ENCODE measurements at places on chromosomes 4 and X.

GRCh38 chr4:24471486-24472160 lies 112.7 kb downstream of the DHX15 start:
- DNase-seq: no peak

- DNase-seq: peak; percentile 67
Observed at GRCh38 chr4:120156120-120156718, 89.6 kb upstream of the MAD2L1 start.

GRCh38 chrX:135484641-135485289 lies 35.7 kb upstream of the INTS6L start:
- peak; percentile 56 for DNase-seq

GRCh38 chr4:88761861-88762523 lies 64.4 kb upstream of the NAP1L5 start:
- no peak for DNase-seq

GRCh38 chr4:185536411-185536709 lies 1.1 kb upstream of the PDLIM3 start:
- DNase-seq: no peak

DNA sequence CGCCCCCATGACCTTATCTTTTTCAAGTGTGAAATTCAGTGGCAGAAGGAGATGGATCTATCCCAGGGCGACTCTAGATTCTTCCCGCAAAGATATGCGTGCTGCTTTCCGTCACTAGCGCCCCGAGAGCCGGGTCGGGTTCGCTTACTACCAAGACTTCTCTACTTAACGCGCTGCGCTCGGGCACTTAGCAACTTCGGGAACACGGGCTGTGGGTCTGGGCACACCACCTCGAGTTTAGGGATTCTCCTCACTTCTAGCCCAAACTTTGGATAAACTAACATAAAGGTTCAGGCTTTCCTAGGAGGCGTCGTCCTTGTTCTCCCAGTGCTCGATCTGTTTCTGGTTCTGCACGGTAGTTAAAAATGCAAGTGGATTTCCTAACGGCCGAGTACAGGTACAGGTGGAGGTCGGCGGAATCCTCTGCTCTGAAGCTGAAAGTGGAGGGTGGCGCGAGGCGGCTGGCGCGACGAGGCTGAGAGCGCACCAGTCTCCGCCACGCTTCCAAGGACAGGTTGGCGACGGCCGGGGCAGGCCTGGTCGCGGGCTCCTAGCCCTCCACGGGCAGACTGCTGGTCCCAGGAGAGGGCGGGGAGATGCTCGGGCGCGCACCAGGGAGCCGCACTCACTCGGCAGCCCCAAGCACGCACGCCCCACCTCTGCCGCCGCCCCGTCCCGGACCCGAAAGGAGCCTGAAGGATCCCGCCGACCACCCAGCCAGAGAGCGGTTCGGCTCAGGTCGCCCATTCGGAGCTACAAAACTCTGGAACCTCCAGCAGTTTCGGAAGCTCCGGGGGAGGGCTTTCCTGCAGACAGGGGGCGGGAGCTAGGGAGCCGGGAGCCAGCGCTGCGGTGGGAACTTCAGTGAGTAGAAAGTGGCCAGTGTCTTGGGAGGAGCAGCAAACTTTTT lies 100.8 kb upstream of the TENM3 start:
- DNase-seq: no peak

- DNase-seq: peak; percentile 45
Observed at GRCh38 chr4:140851032-140851636, 94.9 kb upstream of the TBC1D9 start.

GRCh38 chr4:73152893-73153292 lies 83.4 kb upstream of the COX18 start:
- no peak for DNase-seq

GRCh38 chr4:138088449-138089208 lies 153.5 kb downstream of the SLC7A11 start:
- no peak for DNase-seq

DNA sequence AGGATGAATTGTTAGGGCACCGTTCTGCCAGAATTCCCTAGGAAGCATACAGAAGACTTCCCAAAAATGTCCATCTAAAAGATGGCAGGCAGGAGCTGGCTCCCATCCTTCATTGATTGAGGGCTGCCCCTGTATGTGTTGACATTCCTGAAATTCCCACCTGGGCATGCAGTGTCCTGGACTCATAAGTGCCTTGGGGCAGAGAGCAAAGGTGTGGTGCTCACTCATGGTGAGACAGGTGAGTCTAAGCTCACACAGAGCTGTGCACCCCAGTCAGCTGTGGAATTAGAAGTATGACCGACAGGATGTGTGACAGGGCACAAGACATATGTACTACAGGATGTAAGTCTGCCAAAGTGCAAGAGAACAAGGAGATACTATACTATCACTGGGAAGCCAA lies 271.9 kb downstream of the MID1IP1 start:
- no peak for DNase-seq

GRCh38 chr4:169582706-169583105 lies 29.7 kb downstream of the NEK1 start:
- no peak for DNase-seq

- no peak for DNase-seq
Observed at GRCh38 chr4:152885185-152885584, 50.9 kb upstream of the FHDC1 start.

- no peak for DNase-seq
Observed at GRCh38 chrX:13868591-13868990, 51.7 kb upstream of the GPM6B start.

GRCh38 chrX:11908371-11908770 lies 150.3 kb downstream of the MSL3 start:
- DNase-seq: peak; percentile 31

- DNase-seq: no peak
Observed at GRCh38 chr4:144580430-144580829, 65.5 kb upstream of the HHIP start.

DNA sequence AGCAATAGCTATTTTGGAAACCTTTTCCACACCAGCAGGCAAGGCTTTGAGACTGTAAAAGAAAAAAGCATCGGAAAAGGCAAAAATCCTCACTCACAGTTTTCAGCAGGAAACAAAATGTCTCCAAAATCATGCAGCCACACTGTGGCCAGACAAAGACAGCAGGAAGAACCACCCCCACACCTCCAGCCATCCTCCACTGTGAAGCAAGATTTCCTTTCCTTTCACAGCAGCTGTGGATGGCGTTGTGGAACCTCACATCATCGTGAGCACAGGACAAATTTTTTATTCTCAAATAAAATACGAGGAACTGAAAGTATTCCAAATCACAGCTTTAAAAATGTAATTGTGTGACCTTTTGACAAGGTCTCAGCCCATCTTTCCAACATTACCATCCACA lies 351.7 kb upstream of the NOCT start:
- DNase-seq: no peak

DNA sequence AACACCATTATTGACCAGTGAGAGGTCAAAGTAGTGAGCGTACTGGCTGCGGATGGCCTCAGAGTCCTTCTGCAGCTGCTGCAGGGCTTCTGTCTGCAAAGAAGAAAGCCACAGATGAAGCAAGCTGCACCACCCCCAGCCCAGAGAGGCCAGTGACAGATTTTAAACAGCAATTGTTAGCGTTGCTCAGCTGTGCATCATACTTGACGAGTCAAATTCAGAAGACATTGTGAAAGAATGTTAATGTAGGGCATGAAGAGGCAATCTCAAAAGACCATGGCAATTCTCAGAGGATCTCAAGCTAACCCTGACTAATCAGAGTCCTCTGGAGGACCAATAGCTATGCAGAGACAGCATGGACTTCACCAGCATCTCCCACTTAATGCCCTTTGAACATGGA lies 16.6 kb downstream of the DKC1 start:
- DNase-seq: no peak

GRCh38 chrX:39451046-39451445 lies 646.7 kb downstream of the BCOR start:
- no peak for DNase-seq

- no peak for DNase-seq
Observed at GRCh38 chrX:46957297-46957696, 45.1 kb downstream of the JADE3 start.

GRCh38 chr4:156805696-156806095 lies 165.9 kb downstream of the PDGFC start:
- DNase-seq: no peak

GRCh38 chr4:82739287-82740190 lies 59.1 kb downstream of the SCD5 start:
- DNase-seq: peak; percentile 50

DNA sequence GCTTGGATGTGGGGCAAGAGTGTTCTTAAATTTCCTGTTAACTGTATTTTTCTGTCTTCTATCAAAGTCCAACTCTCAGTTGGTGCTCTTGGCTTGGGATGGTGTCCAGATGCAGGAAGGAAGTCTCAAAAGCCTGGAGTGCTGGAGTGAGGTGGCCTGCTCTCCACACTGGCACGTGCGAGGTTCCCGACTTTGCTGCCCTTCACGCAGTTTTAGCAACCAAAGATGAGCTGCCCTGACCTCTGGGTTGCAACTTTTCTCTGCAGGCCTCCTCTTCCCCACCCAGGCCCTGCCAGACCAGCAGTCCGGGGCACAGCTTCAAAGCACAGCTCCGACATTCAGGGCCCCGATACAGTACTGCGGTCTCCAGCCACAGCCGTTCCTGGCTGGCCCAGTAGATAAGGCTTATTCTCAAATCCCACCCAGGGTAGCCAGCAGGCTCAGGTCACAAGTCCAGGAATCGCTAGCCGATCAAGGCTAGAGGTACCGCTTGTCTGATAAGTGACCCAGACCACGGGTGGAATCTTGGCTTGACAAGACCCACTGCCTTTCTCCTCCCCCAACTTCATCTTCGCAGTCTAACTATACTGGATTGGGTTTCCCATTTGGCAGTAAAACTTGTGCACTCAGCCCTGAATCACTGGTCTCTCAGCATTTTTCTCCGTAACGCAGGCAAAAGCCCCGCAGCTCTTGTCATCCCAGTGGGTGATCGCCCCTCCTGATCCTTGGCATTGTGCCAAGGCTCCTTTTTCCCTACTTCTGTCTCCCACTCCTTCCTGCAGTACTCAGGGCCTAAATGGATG lies 21.8 kb upstream of the JADE1 start:
- no peak for DNase-seq

DNA sequence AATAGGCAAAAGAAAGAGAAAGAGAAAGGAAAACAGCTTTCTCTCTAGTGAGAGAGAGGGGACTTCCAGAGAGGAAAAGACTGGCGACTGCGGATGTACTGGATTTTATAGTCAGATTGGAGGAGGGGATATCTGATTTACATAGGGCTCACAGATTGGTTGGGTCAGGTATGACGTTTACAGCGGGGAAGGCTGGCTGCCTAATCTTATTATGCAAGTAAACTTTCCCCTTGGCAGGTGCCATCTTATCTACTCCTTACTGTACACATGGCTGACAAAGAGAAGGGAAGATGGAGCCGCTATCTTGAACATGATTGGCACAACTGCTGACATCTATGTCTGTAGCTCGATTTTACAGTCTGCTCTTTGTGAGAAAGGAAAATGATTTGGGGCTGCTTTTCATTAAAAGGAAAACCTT lies 25.4 kb downstream of the RBPJ start:
- DNase-seq: no peak

DNA sequence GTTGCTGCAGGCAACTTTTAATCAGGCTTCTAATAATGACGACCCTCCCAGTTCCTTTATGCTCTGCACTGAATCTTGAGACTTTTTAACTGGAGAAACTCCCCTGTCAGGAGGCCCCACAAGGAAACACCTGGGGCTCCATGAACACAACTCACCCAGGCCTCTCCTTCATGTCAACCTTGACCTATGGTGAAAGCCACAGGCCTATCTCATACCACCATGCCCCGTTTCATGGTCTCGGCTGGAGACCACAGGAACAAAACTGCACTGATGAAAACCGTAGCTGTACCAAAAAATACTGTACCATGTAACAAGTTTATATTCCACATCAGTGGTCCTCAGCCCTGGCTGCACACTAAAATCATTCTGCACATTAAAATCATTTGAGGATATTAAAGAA lies 57.0 kb downstream of the ZNF827 start:
- DNase-seq: no peak

DNA sequence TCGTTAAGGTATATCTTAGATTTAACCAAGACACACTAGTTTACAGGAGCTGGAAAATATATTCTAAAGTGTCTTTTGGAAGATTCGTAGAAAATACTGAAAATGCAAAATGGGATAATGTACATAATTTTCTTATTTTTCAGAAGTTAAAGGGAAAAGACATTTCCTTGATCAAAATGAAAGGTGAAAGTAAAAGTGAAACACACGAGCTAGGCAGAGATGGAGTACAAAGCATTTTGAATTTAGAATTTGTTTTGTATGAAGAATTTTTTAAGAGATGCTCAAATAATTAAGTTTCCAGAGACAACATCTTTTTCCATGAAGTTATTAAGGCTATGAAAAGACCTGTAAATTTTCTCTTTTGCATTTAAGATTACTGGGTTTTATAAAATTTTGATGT lies 2192.6 kb upstream of the AGA start:
- DNase-seq: no peak

- DNase-seq: no peak
Observed at GRCh38 chrX:105821471-105822121, 743 bp upstream of the NRK start.

- no peak for DNase-seq
Observed at GRCh38 chr4:70392057-70392776, 5.5 kb upstream of the OPRPN start.

DNA sequence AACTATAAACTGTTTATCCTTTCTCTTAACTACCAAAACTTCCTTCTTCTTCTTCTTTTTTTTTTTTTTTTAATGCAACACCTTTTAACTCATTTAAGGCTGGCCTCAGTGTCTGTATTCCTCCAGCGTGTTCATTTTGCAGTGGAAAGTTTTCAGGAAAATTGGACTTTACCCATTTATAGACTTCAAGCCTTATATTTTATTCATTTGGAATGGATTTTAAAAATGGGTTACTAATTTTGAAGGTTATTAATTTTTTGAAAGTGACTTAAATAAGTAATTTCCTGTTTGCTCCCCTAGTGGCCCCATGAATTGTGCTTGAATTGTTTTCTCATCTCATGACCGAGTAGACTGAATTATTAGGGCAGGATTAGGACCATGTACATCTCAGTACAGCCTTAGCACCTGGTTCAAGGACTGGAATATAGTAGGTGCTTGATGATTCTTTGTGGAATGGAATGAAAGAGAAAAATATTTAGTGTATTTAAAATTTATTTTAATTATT lies 282.7 kb downstream of the ANKRD50 start:
- DNase-seq: no peak

- no peak for DNase-seq
Observed at GRCh38 chr4:111020961-111021360, 398.1 kb upstream of the PITX2 start.

GRCh38 chr4:24273136-24273535 lies 311.2 kb downstream of the DHX15 start:
- DNase-seq: no peak

DNA sequence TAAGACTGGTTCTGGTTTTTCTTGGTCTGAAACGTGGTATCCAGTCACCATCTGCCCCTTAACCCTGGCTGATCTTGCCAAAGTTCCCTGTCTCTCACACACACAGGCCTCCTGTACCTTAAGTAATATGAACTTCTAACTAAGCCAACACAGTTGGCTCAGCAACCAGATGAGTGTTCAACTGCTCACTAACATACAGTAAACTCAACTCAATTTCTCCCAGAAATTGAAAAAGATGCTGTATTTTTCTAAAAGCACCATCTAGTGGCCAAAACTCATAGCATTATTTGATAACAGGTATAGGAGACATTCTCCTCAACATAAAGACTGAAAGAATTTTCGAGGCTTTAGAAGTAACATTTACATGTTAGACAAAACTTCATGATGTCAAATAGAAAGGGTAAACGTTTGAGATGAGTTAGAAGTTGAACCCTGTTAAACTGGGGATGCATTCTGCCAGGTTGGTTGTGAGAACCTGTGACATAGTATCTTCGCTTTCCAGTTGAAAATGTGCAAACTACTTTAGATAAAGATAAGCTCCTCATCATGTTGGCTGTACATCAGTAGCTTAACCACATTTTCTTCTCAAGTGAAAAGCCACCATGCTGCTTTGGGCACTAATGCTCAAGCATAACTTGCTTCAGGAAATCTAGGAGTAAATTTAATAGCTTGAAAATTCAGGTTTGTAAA lies 31.2 kb downstream of the CCNI start:
- peak; percentile 64 for DNase-seq

Data from CD4-positive, alpha-beta T cell treated with Interleukin-4 for 1 hour (primary cell).